ENCODE measurements at places on chromosomes 3 and 15.
A peak's percentile ranks its signal among the peaks of the same experiment; 100 is the strongest.

DNA sequence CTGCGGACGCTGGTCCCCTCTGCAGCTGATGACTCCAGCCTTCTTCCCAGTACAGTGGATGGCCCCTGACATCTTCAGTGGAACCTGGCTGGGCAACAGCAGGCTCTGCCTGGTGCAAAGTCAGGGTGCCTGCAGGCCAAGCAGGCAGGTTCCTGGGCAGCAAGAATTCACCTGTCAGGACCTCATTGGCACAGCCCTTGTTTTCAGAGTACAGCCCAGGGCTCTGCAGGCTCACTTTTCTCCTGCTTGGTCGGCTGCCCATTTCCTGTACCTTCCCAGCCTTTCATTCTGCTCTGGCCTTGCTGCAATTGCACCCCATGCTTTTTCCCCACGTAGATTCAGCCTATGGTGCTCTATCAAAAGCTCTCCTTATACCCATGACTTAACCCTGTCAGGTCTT lies 56.0 kb downstream of the LRTM1 start:
- no peaks in the 10 kb centered on the region for H3K27me3 ChIP-seq
- H3K4me3 ChIP-seq, result no peak overlapping the region
- no peak for DNase-seq
- H3K27ac ChIP-seq, result no peak overlapping the region
- H3K36me3 ChIP-seq, result no peaks in the 10 kb centered on the region

DNA sequence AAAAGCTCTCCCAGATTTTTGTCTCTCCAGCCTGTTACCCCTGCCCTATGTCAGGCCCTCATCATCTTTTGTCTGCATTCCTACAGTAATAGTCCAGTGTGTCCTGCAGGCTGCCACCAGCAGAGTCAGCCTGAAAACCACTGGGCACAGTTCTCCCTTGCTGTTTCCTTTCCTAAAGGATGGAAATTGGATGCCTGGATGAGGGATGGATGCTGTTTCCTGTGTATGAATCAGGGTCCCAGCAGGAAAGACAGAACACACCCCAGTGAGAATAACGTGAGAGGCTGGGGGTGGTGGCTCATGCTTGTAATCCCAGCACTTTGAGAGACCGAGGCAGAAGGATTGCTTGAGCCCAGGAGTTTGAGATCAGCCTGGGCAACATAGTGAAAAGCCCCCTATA lies 3.3 kb upstream of the SNX33 start:
- peaks cover 12% of the 10 kb centered on the region for H3K27me3 ChIP-seq
- peaks cover 9% of the 10 kb centered on the region for H3K4me1 ChIP-seq
- DNase-seq, result no peak
- H3K4me3 ChIP-seq, result no peak overlapping the region
- H3K36me3 ChIP-seq, result peaks cover 2% of the 10 kb centered on the region

DNA sequence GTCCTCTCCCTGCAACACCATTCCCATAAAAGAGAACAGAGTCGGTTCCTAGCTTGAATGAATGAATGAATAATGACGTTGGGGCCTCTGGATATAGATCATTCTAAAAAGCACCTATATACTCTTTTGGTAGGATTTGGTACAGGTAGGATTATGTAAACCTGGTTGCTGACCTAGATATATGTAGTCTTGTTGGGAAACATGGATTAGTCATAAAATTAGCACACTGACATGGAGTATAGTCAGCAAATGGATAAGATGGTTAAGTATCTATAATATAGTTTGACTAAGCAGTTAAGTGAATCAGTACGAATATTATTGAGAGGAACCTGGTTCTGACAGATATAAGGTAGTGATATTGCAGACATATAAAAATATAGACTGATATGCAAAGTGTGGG lies 142.5 kb downstream of the FILIP1L start:
- no peak overlapping the region for H3K4me3 ChIP-seq
- DNase-seq, result no peak
- H3K36me3 ChIP-seq, result no peaks in the 10 kb centered on the region
- no peaks in the 10 kb centered on the region for H3K27me3 ChIP-seq
- H3K27ac ChIP-seq, result no peak overlapping the region

DNA sequence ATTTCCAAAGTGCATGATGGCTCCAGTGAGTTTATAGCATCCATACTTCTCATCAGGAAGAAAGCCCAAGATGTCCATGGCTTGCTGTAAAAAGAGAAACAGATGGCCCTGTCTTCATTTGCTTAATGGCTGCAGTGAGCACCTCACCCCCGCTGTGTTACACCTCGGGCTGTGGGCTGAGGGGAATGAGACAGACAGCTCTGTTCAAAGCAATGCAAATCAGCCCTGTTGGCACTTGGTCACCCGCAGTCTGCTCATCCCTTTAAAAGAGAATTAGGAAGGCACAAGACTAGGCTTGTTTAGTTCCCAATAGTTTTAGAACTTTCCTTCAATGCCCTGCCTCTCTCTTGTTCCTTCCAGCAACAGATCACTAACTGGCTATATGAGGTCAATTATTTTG lies 25.2 kb downstream of the MYH15 start:
- DNase-seq, result no peak
- no peaks in the 10 kb centered on the region for H3K4me1 ChIP-seq
- H3K27me3 ChIP-seq, result peaks cover 8% of the 10 kb centered on the region
- no peaks in the 10 kb centered on the region for H3K36me3 ChIP-seq

- H3K4me3 ChIP-seq, result no peak overlapping the region
- H3K36me3 ChIP-seq, result peaks cover 51% of the 10 kb centered on the region
- H3K27me3 ChIP-seq, result no peaks in the 10 kb centered on the region
- no peak for DNase-seq
- H3K27ac ChIP-seq, result no peak overlapping the region
Measured at GRCh38 chr3:171200052-171200749, 173.7 kb upstream of the SLC2A2 start.

GRCh38 chr3:171164067-171164465 lies 137.5 kb upstream of the SLC2A2 start:
- peaks cover 14% of the 10 kb centered on the region for H3K4me1 ChIP-seq
- H3K36me3 ChIP-seq, result peaks cover 78% of the 10 kb centered on the region
- no peak for DNase-seq
- H3K27me3 ChIP-seq, result no peaks in the 10 kb centered on the region

GRCh38 chr3:123169492-123169929 lies 32.2 kb upstream of the SEC22A start:
- peaks cover 22% of the 10 kb centered on the region for H3K36me3 ChIP-seq
- H3K27ac ChIP-seq, result no peak overlapping the region
- H3K4me1 ChIP-seq, result no peaks in the 10 kb centered on the region
- H3K27me3 ChIP-seq, result no peaks in the 10 kb centered on the region
- DNase-seq, result no peak

DNA sequence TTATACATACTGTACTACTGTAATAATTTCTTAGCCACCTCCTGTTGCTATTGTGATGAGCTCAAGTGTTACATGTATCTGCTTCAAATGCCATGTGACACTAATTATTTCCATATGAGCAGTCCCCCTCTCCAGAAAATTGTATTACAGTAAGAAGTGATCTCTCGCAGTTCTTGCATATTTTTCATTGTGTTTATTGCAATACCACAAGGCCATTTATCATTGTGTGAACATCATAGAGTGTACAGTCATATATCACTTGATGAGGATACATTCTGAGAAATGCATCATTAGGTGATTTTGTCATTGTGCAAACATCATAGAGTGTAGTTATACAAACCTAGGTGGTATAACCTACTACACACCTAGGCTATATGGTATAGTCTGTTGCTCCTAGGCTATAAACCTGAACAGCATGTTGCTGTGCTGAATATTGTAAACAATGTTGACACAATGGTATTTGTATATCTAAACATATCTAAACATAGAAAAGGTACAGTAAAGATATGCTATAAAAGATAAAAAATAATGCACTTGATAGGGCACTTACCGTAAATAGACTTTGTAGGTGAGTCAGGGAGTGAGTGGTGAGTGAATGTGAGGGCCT lies 189.6 kb upstream of the MLF1 start:
- no peak for DNase-seq
- H3K36me3 ChIP-seq, result peaks cover 2% of the 10 kb centered on the region
- no peak overlapping the region for H3K27ac ChIP-seq
- H3K27me3 ChIP-seq, result no peaks in the 10 kb centered on the region
- H3K4me1 ChIP-seq, result no peaks in the 10 kb centered on the region

- no peaks in the 10 kb centered on the region for H3K36me3 ChIP-seq
- H3K27ac ChIP-seq, result no peak overlapping the region
- no peaks in the 10 kb centered on the region for H3K4me1 ChIP-seq
- H3K27me3 ChIP-seq, result peaks cover 22% of the 10 kb centered on the region
- H3K4me3 ChIP-seq, result no peak overlapping the region
- no peak for DNase-seq
Measured at GRCh38 chr15:71575474-71576045, 234.8 kb upstream of the NR2E3 start.

GRCh38 chr3:4831580-4831950 lies 147.7 kb upstream of the BHLHE40 start:
- peaks cover 88% of the 10 kb centered on the region for H3K4me1 ChIP-seq
- H3K27me3 ChIP-seq, result no peaks in the 10 kb centered on the region
- DNase-seq, result no peak
- H3K27ac ChIP-seq, result peak overlapping the region; percentile 98
- peaks cover 53% of the 10 kb centered on the region for H3K36me3 ChIP-seq
- peak overlapping the region; percentile 91 for H3K4me3 ChIP-seq

DNA sequence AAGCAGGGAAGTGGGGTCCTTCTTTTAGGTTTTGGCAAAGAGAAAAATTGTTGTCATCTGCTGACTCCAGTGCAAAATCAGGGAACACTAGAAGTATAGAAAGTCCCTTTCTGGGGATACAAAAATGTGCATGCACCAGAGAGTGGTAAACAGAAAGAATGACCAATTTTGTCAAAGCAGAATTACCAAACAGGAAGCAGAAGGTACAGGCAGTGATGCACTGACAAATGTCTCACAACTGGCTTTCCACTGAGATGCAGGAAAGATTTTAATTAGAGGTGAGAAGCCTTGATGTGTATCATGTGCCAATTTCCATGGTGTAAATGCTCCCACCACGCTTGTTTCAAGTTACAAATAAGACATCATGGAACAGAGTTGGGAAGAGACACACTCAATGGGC lies 66.0 kb downstream of the TRIM69 start:
- no peak for DNase-seq
- peaks cover 3% of the 10 kb centered on the region for H3K4me1 ChIP-seq
- no peaks in the 10 kb centered on the region for H3K36me3 ChIP-seq
- peaks cover 2% of the 10 kb centered on the region for H3K27me3 ChIP-seq
- no peak overlapping the region for H3K27ac ChIP-seq

GRCh38 chr3:192863091-192863420 lies 54.6 kb downstream of the MB21D2 start:
- no peak overlapping the region for H3K4me3 ChIP-seq
- H3K27ac ChIP-seq, result no peak overlapping the region
- peaks cover 19% of the 10 kb centered on the region for H3K4me1 ChIP-seq
- no peaks in the 10 kb centered on the region for H3K27me3 ChIP-seq
- DNase-seq, result no peak

- no peaks in the 10 kb centered on the region for H3K4me1 ChIP-seq
- peaks cover 2% of the 10 kb centered on the region for H3K27me3 ChIP-seq
- no peak overlapping the region for H3K27ac ChIP-seq
- no peak for DNase-seq
- H3K4me3 ChIP-seq, result no peak overlapping the region
Measured at GRCh38 chr15:32677238-32677750, 35.8 kb downstream of the SCG5 start.

DNA sequence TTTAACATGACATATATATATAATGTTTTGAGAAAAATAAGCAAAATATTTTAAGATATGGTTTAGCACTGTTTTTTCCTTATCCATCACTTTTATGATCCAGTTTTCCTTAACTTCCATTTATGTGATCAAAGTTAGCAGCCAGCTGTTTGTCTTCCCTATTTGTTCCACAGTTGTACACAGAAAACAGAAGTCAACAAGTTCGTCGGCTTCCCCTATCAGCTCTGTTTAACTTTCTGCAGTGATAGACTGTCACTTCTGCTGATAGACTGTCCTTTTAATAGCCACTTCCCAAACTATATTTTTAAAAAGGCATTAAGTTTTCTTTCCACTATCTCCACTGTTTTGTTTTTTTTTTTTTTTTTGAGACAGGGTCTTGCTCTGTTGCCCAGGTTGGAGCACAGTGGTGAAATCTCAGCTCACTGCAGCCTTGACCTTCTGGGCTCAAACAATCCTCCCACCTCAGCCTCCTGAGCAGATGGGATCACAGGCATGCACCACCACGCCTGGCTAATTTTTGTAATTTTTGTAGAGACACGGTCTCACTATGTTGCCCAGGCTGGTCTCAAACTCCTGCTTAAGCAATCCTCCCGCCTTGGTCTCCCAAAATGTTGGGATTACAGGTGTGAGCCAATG lies 7.2 kb downstream of the FSD2 start:
- no peak overlapping the region for H3K27ac ChIP-seq
- H3K4me1 ChIP-seq, result no peaks in the 10 kb centered on the region
- peaks cover 60% of the 10 kb centered on the region for H3K27me3 ChIP-seq
- DNase-seq, result no peak
- no peak overlapping the region for H3K4me3 ChIP-seq

DNA sequence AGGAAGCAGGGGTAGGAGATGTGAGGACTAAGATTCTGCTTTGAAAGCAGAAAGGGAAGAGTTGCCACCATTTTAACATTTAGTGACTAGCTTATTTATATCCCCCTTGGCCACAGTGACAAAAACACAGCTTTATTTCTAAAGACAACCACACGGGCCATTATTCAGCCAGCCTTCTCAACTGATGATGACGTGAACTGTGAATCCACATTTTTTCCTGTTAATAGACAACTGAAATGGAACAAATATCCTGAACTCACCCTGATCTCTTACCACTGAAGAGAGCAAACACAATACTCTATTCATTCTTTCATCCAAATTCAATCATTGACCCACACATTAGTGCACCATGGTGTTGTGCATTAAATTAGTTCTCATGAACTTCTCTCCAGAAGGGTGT lies 145.1 kb downstream of the TNIK start:
- no peaks in the 10 kb centered on the region for H3K27me3 ChIP-seq
- H3K4me3 ChIP-seq, result no peak overlapping the region
- no peak for DNase-seq
- H3K36me3 ChIP-seq, result peaks cover 7% of the 10 kb centered on the region
- H3K27ac ChIP-seq, result no peak overlapping the region

DNA sequence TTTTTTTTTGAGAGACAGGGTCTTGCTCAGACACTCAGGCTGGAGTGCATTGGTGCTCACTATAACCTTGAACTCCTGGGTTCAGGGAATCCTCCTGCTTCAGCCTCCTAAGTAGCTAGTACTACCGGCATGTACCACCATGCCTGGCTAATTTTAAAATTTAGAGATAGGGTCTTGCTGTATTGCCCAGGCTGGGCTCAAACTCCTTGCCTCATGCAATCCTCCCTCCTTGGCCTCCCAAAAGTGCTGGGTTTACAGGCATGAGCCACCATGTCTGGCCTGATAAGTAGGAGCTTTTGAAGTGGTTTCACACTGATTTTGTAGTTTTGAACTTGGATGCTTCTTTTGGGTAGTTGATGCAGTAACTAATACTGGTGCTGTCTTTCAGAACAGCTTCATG lies 7.8 kb downstream of the MAP2K1 start:
- peaks cover 52% of the 10 kb centered on the region for H3K36me3 ChIP-seq
- peaks cover 65% of the 10 kb centered on the region for H3K4me1 ChIP-seq
- H3K27me3 ChIP-seq, result no peaks in the 10 kb centered on the region
- no peak overlapping the region for H3K27ac ChIP-seq
- no peak overlapping the region for H3K4me3 ChIP-seq

- H3K36me3 ChIP-seq, result no peaks in the 10 kb centered on the region
- peaks cover 25% of the 10 kb centered on the region for H3K27me3 ChIP-seq
- H3K4me3 ChIP-seq, result no peak overlapping the region
- H3K27ac ChIP-seq, result no peak overlapping the region
Measured at GRCh38 chr3:30858894-30859389, 35.5 kb downstream of the GADL1 start.

GRCh38 chr3:49512781-49513355 lies 41.4 kb upstream of the BSN start:
- peaks cover 30% of the 10 kb centered on the region for H3K36me3 ChIP-seq
- H3K4me3 ChIP-seq, result no peak overlapping the region
- H3K4me1 ChIP-seq, result no peaks in the 10 kb centered on the region
- no peak overlapping the region for H3K27ac ChIP-seq
- H3K27me3 ChIP-seq, result no peaks in the 10 kb centered on the region

GRCh38 chr3:158330870-158331269 lies 221.0 kb downstream of the RSRC1 start:
- no peaks in the 10 kb centered on the region for H3K27me3 ChIP-seq
- H3K4me3 ChIP-seq, result no peak overlapping the region
- no peaks in the 10 kb centered on the region for H3K36me3 ChIP-seq
- H3K4me1 ChIP-seq, result no peaks in the 10 kb centered on the region
